Suppressor macrophage treated with lipopolysaccharide for 4 hours (primary cell): ENCODE measurements at places on chromosomes 13 and 19.

DNA sequence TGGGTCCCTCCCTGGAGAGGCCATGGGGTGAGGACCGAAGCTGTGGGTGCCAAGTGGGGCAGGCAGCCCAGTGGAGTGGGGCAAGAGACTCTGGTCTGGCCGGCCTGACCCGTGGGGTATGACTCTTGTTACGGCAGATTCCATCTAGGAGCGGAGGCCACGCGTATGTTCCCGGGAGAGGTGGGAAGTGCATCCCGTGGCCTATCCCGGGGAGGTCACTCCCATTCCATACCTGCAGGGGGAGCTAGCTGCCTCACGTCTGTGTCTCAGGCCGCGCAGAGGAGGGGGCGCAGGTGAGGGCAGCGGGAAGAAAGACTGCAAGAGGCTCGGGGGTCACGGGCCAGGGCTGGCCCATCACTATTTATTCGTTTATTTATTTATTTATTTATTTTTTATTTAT is 4.9 kb downstream of the CSNK1G2 start:
- DNase-seq, result peak; percentile 43

DNA sequence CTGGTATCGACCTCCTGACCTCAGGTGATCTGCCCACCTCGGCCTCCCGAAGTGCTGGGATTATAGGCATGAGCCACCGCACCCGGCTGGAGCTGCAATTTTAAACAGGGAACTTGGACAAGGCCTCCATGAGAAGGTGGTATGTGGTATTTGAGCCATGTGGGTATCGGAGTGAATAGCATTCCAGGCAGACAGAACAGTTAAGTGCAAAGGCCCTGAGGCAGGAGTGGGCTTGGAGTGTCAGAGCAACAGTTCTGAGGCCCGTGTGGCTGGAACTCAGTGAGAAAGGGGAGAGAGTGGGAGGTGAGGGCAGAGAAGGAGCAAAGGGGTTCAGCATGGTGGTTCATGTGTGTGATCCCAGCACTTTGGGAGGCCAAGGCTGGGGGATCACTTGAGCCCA is 2.9 kb downstream of the RCN3 start:
- DNase-seq, result no peak

DNA sequence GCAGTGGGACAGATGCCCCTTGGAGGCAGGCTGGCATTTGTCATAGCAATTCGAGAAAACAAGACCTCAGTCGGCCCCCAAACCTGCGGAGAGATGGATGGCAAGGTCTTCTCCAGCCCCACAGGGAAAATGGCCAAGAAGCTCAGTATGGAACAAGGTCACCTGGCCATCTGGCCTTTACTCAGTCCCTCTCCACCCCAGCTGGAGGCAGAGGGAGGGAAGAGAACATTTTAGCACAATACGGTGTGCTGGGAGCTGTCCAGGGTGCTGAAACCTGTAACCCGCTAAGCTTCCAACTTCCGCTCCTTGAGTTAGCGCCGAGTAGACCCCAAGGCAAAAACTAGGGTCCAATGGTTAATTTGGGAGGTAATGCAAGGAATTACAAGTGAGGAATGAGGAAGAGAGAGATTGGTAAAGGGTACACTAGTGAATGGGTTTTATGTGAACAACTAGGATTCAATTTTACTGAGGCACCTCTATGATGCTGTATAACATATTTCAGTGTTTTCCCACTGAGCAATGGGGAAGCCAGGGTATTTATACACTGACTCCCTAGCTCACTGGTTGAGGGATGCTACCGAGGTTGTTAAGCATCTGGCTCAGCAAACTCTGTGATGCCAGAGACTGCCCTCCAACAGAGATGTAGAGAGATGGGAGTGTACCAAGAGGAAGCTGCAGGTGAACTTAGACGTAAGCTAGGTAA is 64.3 kb downstream of the CACNA1A start:
- peak; percentile 36 for DNase-seq

GRCh38 chr13:111474136-111475002 is 153.9 kb downstream of the TEX29 start:
- DNase-seq, result peak; percentile 15

GRCh38 chr13:33380487-33381079 is 95.0 kb upstream of the STARD13 start:
- no peak for DNase-seq

- DNase-seq, result no peak
Observed at GRCh38 chr13:22061371-22061805, 390.5 kb downstream of the FGF9 start.

DNA sequence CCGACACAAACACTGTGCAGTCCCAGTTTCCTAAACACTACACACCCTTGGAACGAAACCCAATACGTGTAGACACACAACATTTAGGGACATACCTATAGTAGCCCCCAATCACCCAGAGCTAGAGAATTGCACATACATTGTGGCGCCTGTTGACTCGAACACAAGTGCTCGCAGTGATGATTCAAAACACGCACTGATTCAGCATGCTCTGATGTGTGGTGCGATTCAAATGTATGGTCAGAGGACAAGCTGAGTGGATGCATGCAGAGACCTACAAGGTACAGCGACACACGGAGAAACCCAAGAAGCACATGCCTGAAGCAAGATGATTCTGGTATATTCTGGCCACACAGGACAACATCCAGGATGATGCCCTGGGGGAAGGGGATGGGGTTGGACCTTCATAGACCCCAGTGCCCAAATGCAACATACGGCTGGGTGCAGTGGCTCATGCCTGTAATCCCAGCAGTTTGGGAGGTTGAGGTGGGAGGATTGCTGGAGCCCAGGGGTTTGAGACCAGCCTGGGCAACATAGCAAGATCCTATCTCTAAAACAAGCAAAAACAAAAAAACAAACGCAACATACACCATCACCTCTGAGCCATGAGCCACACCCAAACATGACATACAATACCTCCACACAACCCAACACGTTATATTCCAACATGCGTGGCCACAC is 997 bp upstream of the KCNN4 start:
- no peak for DNase-seq

DNA sequence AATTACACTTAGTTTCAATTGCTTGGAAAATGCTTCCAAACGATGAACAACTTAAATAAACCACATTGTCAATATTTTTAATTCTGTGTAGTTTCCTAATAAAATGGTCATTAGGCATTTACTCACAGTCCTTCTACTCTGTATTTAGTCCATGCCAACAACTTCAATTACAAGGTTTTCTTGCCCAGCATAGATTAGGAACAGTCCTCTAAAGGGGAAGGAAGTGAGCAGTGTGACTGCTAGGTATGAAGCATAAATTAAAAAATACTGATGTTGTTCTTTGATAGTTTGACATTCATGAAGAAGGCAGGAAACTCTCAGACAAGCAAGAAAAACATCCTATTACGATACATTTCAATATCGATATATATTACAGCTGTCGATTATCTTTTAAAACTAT is 716.0 kb upstream of the PCDH9 start:
- DNase-seq, result no peak

DNA sequence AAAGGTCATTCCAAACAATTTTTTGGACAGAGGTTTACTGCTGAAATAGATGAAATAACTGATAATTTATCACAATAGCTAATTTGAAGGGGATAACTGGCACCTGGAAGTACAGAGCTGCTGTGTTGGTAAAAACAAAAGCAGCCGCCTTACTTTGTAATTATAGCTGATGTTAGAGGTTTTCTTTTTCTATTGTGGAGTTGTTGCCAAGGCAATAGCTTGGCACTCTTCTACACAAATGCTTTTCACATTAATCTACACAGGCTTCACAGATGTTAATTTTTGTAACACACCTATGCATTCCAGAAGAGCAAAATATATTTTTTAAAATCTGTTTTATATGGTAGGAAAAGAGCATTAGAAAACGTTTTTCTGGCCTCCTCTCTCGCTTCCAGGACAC is 56.9 kb downstream of the LACC1 start:
- no peak for DNase-seq

DNA sequence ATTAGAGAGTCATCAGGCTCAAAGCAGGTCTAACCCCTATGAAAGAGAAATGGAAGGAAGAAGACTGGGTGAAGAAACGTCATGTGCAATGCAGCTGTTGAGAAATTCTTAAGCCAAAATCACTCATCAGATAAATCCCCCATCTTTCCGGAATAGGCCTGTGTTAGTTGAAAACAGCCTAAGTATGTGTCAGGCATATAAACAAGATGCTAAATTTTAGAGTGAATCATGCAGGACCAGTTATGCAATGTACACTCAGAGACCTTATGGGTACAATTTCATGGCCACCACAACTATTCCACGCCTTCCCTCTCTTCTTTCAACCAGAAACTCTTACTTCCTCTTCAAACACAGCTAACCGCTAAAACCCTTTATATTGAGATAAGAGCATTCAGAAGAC is 717.7 kb upstream of the ATXN8OS start:
- no peak for DNase-seq

GRCh38 chr19:21130097-21130775 is 11.6 kb upstream of the ZNF431 start:
- DNase-seq, result no peak
